ENCODE measurements at places on chromosomes 3 and 15.

DNA sequence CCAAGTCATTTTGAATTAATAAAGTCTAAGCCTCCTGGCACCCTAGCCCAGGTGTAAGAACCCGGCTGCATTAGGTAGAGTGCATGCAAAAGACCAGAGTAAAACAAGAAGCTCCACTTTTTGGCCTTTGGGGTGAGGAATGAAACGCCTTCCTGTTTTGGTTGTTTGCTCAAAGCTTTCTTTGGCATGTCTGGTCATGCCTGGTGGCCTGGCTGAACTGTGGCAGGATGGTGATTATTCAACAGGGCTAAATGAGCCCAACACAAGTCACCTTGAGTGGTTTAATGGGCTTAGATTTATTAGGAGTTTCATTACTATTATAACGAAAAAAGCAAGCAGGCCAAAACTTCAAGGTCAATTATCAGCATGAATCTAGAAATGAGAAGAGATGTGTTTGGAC, 40.9 kb upstream of the LDHAL6B start:
- no peak for DNase-seq

GRCh38 chr15:77487469-77487842, 66.8 kb downstream of the HMG20A start:
- no peak for DNase-seq

DNA sequence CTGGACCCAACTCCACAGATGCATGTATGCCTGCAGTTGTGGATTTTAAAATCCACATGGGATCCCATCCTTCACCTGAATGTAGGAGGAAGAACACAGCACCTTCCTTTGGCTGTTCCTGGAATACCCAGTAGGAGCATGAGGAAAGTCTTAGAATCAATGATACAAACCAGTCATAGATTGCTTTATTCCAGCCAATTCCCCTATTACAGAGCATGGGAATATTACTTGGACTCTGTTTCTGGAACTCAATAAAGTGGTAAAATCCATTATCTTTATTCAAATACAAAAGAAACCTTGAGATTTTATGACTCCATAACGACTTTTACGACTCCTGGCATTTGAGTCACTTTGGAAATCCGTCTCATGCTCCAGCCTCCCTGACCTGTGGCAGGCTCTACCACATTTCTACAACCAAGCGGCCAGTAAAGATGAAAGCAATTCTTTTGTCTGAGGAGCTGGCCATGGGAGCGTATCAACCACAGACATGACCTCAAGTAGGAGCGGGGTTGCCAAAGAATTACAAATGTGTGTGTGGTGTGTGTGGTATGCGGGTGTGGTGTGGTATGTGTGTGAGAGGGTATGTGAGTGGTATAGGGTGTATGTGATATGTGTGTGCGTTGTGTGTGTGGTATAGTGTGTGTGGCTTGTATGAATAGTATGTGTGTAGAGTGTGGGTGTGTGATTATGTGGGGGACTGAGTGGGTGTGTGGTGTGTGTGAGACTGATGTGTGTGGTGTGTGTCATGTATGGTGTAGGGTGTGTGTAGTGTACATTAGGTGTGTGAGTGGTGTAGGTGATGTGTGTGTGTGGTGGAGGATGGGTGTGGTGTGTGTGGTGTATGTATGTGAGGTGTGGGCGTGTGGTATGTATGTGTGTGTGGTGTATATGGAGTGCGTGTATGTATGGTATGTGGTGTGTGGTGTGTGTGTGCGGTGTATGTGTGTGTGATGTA, 40.0 kb downstream of the ARRDC4 start:
- DNase-seq, result peak; percentile 92

GRCh38 chr3:101038880-101039279, 45.7 kb upstream of the ABI3BP start:
- DNase-seq, result no peak

- DNase-seq, result no peak
Measured at GRCh38 chr3:98763076-98763475, at the start of gene ST3GAL6. TSS of gene ST3GAL6 (plus strand) at chr3:98763340. CDS start at chr3:98768441, 5,101 bp downstream.

- DNase-seq, result peak; percentile 35
Measured at GRCh38 chr15:35728219-35728940, 182.4 kb upstream of the DPH6 start.
